ENCODE measurements at places on chromosomes 13 and 19.

GRCh38 chr13:40793339-40793738 is 3.9 kb downstream of the SLC25A15 start:
- no peak for DNase-seq

DNA sequence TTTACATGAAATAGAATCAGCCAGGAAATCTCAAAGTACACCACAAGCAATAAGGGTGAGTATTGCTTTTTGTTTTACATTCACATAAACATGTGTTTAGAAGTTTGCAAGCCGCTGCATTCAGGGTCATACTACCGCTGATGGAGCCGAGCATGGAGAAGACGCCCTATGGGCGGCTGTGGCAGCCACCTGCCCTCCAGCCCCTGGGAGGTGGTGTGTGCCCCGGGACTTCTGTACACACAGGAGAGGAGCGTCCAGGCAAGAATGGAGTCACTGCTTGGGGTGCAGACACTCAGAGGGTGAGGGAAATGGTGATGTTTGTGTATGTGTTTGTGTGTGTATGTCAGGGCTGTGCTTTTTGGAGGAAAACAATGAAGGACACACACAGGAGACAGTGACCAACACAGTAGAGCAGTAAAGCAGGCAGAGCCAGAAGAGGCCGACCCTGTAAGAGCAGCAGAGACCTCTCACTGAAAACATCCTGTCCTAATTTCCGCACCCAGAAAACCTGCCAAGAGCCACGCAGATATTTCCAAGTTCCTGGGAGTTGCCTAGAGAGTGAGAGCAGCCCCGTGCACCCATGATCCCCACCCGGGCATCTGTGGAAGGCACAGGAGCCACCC is 108.1 kb upstream of the GJB6 start:
- DNase-seq, result no peak

DNA sequence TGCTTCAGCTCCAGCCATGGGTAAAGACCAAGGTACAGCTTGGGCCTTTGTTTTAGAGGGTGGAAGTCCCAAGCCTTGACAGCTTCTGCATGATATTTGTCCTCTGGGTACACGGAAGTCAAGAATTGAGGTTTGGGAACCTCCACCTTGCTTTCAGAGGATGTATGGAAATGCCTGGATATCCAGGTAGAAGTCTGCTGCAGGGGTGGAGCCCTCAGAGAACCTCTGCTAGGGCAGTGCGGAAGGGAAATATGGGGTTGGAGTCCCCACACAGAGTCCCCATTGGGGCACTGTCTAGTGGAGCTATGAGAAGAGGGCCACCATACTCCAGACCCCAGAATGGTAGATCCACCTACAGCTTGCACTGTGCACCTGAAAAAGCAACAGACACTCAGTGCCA is 23.0 kb upstream of the MYO16 start:
- no peak for DNase-seq

DNA sequence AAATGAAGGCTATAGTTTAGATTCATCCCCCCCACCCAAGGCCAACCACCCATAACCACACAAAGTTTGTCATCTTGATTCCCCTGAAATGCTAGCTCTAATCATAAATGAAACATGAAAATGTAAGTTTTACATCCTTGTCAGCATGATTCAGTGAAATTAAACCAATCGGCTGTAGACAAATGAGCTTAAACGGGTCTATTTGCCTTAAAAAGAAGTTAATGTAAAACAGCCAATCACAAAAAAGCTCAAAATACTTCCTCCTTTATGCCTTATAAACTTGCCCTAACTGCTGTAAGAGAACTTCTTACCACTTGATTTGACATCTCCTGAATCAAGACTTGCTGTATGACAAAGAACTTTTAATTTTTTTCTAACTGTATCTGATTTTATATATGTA is 34.5 kb upstream of the MRI1 start:
- no peak for DNase-seq

DNA sequence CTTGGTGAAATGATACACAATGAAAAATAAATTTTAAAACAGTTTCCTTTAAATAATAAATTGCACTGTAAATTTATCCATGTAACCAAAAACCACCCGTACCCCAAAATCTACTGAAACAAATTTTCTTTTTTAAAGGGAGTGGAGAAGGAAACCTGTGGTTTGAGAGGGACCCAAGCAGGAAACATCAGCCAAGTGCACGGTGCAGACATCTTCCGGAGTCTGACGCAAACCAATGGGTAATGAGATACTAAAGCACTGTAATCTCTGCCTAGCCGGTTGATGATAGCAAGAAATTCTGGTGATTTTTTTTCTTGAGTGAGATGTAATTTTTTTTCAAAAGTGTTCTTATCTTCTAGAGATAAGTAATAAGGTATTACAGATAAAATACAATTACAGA is 115.4 kb downstream of the ABCC4 start:
- DNase-seq, result no peak
